ENCODE measurements at places on chromosomes 7 and 10.

- no peak for DNase-seq
Measured at GRCh38 chr10:97506199-97506991, 7.7 kb downstream of the UBTD1 start.

GRCh38 chr7:538764-539685 is 19.4 kb upstream of the PDGFA start:
- DNase-seq = no peak

DNA sequence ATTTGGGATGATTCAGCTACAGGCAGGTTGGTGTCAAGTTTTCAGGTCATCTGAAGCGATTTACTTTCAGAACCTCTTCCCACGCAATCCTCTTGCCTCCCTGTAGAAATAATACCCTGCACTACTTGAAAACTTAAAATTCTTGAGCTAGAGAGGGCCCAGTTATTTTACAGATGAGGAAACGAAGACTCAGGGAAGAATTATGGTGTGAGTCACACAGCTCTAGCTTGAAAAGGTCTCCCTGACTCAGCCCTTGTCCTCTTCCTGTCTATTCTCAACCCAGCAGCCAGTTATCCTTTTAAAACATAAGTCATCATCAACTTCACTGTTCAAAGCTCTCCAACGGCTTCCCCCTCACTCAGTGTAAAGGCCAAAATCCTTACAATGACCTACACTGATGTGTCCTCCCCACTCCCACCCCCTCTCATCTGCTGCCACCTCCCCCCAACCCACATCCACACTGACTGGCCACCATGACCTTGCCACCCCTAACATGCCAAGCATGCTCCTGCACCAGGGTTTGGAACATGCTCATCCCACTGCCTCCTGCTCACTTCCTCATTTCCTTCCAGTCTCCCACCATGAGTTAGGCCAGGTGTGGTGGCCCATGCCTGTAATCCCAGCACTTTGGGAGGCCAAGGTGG is 3.4 kb downstream of the DNMBP start:
- DNase-seq = no peak

DNA sequence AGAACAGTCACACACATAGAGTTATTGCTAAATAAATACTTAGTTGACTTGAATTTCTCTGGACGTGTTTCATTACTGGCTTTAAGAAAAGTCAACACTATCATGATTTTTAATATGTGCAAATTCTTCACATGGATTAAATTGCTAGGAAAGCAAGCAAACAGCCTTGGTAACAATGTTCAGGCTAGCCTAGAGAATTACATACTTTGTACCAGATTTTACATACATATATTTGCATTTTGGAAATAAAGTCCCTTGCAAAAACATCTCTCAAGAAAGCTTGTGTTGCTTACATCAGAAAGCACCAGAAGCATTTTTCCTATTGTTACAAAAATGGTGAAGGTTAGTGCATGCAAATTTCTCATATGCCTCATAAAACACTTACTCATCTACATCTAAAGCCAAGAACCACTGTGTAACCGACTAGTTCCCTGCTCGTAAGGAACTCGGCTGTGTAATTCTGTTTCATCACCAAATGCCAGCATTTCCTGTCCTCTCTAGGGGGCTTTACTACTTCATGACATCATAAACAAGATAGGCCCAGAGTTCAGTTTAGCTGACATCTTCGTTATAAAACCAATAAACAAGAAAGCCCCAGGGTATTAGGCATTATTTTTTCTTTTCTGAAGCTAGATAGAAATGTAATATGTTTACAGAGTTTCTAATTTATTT is 87.8 kb downstream of the CFAP58 start:
- DNase-seq = no peak

- no peak for DNase-seq
Measured at GRCh38 chr7:155167706-155168365, 97.7 kb downstream of the HTR5A start.

Measured in NCI-H2107 (cell line).